Pulmonary artery endothelial cell (primary cell): ENCODE measurements at places on chromosomes 13 and 19. TPM values are rescaled to one million over a fixed set of nuclear protein-coding genes. Genes with fewer than 3 reads are reported as not detected.

DNA sequence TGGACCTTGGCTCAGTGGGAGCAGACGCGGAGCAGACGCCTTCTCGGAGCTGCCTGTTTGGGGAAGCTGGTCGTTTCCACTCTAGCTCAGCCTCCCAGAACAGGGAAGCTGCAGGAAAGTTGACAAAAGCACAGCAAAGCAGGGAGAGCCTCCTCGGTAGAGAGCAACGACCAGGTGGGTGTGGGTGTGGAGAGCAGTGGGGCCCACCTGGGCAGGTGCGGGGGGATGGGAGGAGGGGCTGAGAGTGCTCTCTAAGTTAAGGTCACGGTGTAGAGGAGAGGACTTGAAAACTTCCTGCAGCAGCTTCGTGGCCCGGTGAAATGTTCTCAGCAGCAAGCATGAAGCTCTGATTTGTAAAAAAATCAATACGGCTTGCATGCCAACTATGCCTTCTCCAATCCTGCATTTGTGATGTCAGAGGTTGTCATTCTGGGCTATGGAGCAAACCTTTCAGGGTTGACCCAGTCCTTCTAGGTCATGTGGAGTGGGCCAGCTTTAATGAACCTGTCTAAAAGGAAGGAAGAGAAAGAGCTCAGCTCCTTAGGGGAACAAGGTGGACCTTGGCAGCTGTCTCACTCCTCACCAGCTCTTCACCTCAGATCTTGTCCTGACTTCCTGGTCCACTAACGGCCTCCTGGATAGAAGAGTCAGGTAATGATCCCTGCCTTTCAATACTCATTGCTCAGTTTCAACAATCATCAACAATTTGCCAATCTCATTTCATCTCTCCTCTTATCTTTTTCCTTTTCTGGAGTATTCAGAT lies 85.8 kb upstream of the UBL3 start:
- no peak for DNase-seq

- peak; percentile 43 for DNase-seq
Measured at GRCh38 chr13:36818804-36819738, at the start of gene RFXAP. Gene RFXAP, plus strand, starts transcription at chr13:36819222. Its CDS starts 136 bp downstream, at chr13:36819358.

DNA sequence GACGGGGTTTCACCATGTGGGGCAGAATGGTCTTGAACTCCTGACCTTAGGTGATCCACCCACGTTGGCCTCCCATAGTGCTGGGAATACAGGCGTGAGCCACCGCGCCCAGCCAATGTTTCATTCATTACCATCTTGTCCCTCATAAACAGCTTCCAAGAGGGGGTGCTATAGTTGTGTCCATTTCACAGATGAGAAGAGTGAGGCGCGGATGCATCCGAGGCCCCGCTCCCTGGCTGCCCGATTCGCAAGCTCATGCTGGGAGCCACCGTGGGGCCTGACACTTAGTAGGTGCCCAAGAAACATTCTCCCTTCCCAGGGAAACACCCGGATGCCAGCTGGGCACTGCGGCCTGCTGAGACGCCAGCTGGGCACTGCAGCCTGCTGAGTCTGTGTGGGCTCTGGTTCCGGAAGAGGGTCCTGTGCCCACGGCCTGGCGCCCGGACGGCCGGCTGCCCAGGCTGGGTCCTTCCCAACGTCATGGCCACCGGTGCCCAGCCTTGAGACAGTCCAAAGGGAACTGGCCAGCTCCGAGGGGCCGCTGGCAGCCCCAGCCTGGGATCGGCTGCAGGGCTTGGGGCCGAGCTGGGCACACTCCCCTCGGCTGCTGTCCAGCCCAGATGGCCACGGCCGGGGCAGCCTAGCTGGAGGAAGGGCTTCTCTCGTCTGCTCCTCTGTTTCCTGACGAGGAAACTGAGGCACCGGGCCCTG lies 54.7 kb downstream of the NFIC start:
- no peak for DNase-seq

- no peak for DNase-seq
Measured at GRCh38 chr19:17846146-17846545, 1.6 kb downstream of the JAK3 start.

DNA sequence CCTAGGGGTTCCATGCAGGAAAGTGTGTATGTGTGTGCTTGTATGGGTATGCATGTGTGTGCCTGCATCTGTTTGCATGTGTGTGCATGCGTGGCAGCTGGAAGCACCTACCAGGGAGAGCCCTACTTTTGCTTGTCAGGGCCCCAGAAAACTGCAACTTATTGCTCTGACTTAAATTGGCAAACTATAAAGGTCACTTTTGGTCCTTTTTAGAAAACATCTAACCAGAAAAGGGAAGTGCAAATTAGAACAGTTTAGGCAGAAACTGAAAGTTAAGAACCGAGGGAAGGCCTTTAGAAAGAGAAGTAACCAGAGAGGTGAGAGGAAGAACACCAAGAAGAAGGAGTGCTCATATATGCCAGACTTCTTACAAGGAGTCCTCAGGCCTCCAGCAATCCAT lies 32.5 kb downstream of the DLEU7 start:
- DNase-seq: no peak

GRCh38 chr19:23823952-23824389 lies 65.3 kb upstream of the ZNF681 start:
- DNase-seq: no peak

GRCh38 chr19:41551212-41551610 lies 24.8 kb upstream of the CEACAM21 start:
- DNase-seq: no peak

GRCh38 chr19:19487077-19487949 lies 28.0 kb downstream of the TSSK6 start:
- DNase-seq: no peak

GRCh38 chr19:21934131-21934530 lies 76.6 kb downstream of the ZNF208 start:
- DNase-seq: no peak

DNA sequence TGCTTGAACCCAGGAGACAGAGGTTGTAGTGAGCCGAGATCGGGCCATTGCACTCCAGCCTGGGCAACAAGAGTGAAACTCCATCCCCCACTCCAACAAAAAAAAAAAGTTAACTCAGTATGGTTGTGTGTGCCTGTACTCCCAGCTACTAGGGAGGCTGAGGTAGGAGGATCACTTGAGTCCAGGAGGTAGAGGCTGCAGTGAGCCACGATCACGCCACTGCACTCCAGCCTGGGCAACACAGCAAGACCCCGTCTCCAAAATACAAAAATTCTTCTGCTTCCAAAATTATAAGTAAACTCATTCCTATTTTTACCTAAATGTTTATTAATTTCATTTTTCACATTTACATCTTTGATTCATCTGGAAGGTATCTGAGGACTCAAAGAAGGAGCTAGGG lies 14.4 kb downstream of the PNMA8A start:
- DNase-seq: no peak

DNA sequence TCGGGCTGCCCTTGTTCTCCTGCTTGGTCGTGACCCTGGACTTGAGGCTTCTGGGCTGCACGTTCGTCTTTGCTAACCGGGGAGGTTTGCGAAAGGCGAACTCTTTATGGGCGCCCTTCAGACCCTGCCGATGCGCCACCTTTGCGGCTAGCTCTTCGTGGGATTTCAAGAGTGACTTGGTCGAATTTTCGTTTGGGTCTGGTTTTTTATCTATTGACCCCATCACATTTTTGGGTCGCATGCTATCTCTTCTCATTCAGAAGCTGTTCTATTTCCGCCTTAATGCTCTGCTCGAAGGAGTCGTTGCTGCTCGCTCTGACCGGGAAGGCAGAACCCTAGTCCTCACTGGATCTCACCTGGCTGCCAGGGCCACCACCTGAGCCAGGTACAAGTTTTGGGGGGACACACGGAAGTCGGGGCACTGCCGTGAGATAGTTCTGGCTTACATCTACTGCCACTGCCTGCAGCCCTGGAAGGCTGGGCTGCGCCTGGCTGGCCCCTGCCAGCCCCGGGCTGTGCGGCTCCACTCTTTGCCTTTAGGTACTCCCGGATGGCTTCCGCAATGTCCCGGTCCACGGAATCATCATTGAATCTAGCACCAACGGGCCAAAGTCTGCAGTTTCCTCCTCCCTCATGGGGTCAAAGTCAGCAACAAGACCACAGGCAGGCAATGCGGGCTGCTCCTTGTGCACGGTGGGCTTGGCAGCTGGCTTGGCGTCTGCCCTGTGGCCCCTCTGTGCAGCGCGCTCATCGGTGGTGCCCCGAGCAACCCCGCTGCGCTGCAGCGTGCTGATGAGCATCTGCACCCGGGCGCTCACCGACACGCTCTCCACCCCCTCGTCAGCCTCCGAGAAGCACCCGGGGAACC lies 16.2 kb downstream of the RB1 start:
- no peak for DNase-seq

DNA sequence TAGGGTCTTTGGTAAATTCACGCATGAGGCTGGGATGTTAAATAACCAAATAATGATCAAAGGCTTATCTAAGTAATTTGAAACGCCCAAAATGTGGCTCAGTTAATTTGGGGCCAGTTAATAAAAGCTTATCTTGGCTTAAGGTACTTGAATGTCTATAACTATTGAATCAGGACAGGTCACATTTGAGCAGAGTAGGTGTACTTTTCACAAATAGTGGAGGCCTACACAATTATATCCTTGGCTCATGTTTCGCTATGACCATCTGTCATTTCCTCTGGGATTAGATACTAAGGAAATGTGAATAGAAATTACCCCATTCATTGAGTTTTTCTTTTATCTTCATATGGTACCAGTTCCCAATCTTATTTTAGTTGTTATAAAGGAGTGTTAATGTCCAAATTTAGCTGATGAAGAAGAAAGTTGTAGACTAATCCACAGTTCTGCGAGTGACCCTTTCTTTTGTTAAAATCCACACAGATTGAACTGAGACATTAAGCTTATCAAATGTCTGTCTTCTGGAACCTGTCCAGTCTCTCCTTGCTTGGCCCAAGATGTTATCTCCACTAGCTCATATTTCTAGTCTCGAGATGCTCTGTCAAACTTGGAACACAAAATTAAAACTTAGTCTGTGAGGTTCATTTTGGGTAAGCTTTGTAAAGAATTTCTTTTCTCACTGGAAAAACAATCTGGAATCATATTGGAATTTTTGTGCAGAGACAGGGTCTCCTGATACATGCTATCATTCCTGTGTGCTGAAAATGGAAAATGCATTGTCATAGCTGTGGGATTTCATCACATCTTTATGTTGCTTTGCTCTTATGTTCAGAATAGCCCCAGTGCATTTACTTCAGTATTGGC lies 31.0 kb downstream of the SLAIN1 start:
- DNase-seq: no peak

GRCh38 chr13:111924678-111925075 lies 142.3 kb upstream of the SOX1 start:
- DNase-seq: no peak

DNA sequence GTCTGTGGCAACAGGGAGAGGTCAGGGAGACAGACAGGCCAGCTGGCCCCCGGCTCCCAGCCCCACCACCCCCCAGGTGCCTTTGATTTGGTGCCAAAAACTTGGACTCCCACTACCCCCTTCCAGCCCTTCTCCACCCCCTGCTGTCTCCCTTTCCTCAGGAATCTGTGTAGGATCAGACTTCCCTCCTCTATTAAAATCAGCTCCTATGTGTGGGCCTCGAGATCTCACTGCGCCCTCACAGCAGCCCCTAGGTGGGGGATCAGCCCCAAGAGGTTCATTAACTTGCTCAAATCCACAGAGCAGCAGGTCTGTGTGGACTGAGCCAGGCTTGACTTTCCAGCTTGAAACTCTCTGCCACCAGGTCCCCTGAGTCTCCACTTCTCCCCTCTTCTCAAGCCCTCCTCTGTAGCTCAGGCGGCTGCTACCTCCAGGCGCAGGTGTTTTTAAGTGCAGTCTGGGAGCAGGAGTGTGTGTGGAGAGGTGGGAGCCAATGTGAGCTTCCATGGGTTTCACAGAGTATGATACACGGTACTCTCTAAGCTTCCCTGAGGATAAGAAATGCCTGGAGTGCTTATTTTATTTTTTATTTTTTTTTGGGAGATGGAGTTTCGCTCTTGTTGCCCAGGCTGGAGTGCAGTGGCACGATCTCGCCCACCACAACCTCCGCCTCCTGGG lies 1.7 kb downstream of the GAPDHS start:
- DNase-seq: no peak

The LAIR1 gene
- not detected in 2 replicates for total RNA-seq

The CEACAM6 gene
- total RNA-seq: not detected in 2 replicates

The NUP58 gene
- total RNA-seq: 56.7 and 71.3 TPM in 2 replicates

The CEBPA gene
- total RNA-seq: 0.04 and 0.13 TPM in 2 replicates

The ZNF808 gene
- total RNA-seq: 10.6 and 23.3 TPM in 2 replicates

The YJEFN3 gene
- total RNA-seq: 0.13 and 0.28 TPM in 2 replicates

The MAN2B1 gene
- 27.1 and 41.5 TPM in 2 replicates for total RNA-seq

The C19orf33 gene
- total RNA-seq: 27.9 and 33.4 TPM in 2 replicates

The TSHZ3 gene
- 1.5 and 3.0 TPM in 2 replicates for total RNA-seq
